ENCODE measurements at places on chromosomes 3 and 15.
A peak's percentile ranks its signal among the peaks of the same experiment; 100 is the strongest.

DNA sequence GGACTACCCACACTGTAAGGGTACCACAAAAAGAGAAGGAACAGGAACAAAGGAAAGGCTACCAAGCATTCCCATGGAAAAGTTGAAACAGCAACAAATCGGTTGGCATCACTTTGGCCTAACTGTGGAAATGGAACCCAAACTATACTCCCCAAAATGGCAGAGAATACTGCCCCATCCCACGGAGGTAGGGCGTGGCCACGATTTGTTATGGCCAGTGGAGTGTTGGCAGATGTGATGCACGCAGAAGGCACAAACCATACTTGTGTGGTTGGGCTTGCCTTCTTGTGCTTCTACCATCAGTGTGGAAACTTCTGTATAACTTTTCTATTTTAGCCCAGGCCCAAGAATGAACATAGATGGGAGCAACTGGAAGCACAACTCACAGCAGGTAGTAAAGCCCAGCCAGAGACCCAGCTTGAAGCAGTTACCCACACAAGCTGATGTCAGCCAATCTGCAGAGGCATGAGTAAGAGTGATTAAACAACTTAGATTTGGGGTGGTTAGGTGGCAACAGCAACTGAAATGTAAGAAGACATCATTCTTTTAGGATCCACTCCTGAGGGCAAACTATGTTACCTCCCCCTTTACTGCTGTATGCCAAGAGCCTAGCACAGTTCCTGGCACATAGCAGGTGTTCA lies 64.1 kb downstream of the BTD start:
- DNase-seq: no peak

- no peak for DNase-seq
Measured at GRCh38 chr3:141845407-141846049, 30.9 kb upstream of the ATP1B3 start.

DNA sequence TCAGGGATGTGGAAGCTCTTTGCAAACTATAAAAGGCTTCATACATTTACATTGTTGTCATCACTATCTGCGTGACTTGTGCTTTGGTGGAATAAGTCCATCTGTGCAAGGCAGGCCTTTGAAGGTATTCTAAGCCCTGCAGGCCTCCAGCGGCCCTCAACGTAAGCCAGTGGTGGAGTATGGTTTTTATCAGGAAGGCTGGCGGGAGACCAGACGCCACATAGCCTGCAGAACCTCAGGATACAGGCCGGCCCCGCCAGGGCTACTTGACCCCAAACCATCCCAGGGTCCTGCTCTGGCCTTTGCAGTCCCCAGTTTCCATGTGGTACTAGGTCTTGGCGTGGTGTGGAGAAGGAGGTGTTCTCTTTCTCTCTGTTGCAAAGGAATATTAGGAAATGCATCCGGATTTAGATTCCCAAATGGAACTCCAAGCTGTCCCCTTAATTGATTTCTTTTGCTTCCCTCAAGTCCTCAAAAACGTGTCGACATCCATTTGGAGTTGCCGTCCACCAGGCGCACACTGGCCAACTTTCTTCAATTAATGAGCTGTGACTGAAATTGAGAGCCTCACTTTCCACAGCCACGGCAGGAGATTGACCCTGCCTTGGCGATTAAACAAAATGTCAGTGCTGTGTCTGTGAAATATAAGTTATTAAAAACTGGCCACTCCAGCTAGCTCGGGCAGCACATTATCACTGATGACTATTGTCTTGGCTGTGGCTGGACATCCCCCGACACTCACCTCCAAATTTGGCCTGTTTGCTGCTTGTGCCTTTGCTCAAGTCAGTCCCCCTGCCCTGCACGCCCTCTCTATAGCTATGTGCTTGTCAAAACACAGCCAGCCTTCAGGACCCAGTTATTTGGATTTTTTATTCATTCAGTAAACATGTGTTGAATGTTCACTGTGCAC lies 239.8 kb upstream of the TLE3 start:
- DNase-seq: peak; percentile 37

DNA sequence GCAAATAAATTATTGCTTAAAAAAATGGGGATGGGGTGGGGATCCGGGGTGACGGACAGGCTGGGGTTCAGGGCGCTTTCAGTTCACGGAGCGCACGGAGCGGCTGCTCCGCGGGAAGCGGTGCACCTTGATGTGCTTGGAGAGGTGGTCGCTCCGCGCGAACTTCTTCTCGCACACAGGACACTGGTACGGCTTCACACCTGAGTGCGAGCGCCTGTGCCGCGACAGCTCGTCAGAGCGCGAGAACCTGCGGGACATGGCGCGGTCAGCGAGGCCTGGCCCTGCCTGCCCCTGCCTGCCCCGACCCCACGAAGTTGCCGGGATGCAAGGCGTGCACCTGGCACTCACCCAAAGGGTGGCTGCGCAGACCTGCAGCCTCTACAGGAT lies 13.6 kb downstream of the KLF15 start:
- DNase-seq: no peak

DNA sequence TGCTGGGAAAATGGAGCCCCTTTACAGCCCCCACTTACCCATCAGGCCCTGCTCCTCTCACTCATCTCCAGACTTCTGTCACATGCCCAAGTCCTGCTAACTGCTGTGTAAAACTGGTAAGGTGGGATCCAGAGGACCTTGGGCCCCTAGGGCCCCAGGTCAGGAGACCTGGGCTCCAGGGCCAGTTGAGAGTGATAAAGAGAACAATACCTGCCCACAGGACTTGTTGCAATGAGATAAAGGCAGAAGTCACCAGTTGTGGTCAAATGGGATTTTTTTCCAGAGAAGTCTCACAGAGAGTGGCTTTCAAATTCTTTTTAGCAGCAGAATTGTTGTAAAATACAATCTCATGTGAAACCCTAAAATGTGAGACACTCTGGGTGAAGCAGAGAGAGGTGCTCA lies 753 bp downstream of the FURIN start:
- DNase-seq: no peak

DNA sequence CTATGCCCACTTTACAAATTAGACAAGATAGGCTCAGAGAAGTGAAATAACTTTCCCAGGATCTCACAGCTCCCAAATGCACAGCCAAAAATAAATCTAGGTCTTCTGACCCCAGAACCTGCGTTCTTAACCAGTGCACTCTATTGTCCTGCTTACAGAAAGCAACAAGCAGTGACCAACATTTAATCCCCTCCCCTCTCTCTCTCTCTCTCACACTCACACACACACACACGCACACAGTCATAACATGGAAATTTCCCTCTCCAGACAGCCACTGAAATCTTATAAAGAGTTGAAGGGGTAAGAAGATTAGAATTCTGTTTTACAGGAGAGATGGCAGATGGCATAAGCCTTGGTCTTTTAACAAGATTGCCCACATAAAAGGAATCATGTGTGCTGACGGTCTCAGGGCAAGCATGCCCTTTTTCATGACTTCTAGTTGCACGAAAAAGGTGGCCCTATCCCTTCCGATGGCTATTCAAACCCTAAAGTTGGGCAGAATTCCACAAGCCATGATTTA lies 29.4 kb downstream of the EOGT start:
- DNase-seq: no peak

GRCh38 chr3:63069806-63070475 lies 194.7 kb upstream of the CADPS start:
- DNase-seq: no peak

DNA sequence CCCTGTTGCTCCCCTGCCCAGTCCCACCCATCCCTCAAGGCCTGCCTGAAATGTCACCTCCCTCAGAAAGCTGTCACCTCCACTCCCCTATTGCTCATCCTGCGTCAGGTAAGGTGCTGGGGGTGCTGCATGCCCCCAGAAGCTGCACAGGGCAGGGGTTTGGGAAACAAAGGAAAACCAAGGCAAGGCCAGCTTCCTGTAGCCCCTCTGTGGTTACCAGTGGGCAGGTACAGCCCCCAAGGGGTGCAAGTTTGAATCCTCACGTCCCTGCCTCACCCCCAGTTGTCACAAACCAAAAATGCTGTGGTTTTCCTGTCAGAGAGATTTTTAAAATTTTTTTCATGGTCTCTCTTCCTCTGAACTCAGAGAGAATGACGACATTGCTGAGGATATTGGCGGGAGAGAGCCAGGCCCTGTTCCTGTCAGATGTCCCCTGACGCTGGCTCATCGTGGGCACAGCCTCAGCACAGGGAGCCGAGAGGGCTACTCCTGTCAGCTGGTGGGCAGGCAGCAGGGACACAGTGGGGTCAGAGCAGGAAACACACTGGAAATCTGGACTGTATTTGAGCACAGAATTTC lies 27.0 kb downstream of the PSTPIP1 start:
- DNase-seq: peak; percentile 78

DNA sequence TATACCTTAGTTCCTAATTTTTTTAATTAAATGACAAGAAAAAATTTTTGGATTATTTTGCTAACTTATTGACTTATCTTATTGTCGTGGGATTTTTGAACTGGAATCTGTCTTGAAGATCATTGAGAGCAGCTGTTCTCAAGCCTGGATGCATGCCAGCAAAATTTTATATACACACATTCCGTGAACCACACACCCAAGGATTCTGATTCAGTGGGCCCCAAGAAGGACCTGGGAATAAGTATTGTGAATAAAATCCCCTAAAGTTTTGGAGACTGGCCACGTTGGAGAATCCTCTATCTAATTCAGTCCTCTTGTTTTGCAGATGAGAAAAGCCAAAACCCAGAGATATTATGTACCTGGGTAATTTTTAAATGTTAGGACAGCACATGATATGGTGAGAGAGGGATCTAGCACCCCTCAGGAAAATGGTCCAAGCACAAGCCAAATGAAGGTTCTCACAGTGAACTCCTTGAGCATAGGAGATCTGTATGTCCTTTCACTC lies 55.2 kb downstream of the UNC13C start:
- DNase-seq: no peak

DNA sequence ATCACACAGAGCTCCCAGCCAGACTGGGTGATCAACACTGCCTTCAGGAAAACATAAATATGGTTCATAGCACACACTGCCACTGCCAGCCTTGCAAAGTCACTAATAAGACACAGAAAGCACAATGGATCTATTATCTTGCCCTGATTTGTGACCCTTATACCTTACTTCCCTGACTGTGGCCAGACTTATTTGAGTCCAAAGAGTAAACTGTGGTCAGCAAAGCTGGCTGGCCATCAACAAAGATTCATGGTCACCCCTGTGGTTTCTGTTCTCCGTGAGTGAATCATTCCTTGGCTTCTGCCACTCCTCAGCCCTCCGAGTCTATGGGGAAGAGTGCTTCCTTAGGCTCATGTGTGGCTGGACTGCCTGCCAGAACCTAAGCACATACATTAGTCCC lies 437.7 kb downstream of the RAP2B start:
- peak; percentile 93 for DNase-seq

DNA sequence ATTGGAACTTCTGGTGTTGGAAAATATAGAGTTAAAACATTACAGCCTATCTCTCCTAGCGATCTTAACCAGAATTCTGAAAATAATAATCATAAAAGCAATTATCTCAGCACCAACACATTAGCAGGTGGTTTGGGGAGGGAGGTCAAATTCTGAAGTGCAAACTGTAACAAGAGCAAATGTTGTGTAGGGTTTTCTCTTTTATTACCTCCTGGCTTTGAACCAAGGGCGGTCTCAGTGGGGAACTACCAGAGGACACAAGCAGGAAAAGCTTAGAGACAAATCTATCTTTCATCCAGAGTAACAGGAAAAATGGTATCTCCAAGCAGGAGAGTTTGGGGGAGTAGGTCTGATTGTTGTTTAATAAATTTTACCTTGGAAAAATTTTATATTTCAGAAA lies 5.5 kb upstream of the ARRDC4 start:
- DNase-seq: no peak

- DNase-seq: peak; percentile 37
Measured at GRCh38 chr3:170862618-170863374, 7.2 kb downstream of the RPL22L1 start.

DNA sequence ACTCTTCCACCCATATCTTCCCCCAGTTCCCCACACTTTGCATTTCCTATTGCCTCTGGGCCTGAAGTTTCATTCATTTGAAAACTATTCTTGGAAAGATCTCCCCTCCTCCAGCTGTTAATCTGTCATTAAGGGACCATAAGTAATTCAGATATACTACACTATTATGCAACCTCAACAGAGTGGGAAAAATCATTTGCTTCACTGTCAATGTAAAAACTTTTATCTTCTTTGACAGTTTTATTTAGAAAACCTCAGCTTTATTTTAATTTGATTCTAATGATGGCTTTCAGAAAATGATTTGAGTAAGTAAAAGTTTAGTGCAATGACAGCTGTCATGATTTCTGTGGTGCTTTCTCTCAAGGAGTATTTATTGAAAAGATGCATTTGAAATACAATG lies 435.3 kb upstream of the KCNMB2 start:
- peak; percentile 35 for DNase-seq

DNA sequence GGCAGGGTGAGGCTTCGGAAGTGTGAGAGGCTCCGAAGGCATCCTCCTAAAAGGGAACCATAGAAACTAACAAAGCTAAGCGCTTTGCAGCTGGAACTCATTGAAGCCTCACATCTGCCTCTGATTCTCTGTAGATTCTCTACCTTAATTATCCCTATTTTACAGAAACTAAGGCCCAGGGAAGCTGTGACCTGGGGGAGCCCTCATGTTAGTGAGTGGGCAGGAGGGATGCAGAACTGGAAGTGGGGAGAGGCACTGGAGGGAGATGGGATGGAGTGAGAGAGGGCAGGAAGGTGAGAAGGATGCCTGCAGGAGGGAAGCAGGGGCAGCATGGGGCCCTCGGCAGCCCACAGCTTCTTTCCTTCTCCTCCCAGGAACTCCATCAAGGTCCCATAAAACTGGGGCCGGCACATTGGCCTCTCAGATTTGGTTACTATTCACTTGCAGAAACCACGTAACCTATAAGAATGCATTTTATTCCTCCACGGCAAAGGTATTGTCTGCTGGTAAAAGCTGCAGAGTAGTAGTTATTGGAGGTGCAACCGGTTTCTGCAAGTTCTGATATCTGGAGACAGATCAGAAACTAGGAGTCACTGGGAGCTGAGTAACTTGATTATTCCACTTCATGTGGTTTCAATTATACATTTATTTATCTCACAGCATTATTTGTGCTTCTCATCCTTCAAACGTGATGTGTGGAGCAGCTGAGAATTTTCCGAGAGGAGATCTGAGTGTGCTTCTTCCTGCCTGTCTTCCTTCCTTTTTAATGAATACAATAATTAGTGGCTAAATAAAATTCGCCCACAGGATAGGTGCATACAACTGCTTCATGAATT lies 24.0 kb upstream of the CHCHD6 start:
- DNase-seq: peak; percentile 25

DNA sequence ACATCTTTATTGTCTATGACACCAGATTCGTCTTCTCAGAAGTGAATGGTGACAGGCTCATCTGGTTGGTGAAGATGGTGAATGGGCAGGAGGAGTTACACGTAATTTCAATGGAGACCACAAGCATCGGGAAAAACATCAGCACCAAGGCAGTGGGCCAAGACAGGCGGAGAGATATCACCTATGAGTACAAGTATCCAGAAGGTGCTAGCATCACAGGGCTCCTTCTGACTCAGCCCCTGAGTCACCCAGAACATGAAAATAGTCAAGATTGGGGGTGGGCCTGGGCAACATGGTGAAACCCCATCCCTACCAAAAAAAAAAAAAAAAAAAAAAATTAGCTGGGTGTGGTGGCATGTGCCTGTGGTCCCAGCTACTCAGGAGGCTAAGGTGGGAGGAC lies 32.6 kb downstream of the TGM4 start:
- DNase-seq: no peak

DNA sequence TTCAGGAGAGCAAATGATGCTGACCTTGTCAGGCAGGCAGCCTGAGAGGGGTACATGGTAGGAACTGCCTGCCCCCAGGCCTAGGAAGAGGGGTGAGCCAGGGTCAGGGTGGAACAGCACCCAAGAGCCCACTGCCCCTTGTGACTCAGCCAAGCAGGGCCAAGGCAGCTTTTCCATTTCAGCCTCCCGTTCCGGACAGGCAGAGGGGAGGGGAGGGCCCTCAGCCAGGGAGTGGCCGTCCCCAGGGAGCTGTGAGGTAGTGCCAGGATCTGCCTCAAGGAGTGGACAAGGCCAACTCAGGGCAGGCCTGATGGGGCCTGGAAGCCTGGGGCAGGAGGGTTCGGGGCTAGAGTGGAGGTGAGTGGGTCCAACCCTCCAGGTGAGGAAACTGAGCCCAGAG lies 5.1 kb upstream of the ANKRD63 start:
- no peak for DNase-seq

Measured in fibroblast of upper back skin (primary cell).